ENCODE measurements at places on chromosomes 16 and 17. TPM values are rescaled to one million over a fixed set of nuclear protein-coding genes. Genes with fewer than 3 reads are reported as not detected.

Gene ODAD4
- total RNA-seq: 5.2 TPM

- H3K27ac ChIP-seq: no peak overlapping the region
- H3K4me3 ChIP-seq: no peak overlapping the region
- DNase-seq: no peak
- no peaks in the 10 kb centered on the region for H3K4me1 ChIP-seq
- H3K36me3 ChIP-seq: no peaks in the 10 kb centered on the region
These were observed 68.1 kb upstream of the CPHXL start for GRCh38 chr16:75794426-75794825.

DNA sequence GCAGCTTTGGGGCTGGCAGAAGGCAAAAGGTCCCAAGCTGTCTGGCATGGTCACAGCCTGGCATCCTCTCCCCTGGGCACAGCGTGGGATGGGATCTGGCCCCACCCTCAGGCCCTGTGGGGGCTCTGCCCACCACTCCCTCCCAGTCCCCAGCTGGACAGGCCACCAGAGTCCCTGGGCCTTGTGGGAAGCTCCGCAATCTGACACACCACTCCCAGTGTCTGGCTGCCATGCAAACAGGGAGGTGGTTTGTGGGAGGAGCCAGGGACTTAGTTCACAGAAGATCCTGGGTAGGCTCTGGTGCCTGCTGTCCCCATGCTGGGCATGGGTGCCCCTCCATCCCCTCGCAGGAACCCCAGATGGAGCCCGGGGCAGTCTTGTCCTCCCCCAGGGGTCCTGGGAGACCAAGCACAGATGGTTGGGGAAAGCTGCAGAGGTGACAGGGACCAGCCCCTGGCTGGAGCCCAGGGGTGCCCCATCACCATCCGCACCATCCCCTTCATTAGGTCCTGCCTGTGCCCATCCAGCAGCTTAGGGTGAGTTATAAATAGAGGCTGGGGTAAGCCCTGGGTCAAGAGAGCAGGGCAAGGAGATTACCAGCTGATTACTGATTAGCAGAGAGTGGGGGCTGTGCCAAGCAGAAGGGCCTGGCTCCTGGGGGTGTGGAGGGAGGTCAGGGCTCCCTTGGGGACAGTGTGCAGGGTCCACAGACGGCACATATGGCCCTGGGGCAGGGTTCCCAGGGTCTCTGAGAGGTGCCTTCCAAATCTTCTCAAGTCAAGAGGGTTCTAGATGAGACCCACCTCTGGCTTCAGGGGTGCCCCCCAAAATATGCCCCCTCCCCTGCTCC lies 6.2 kb downstream of the FSCN2 start:
- H3K27ac ChIP-seq: no peak overlapping the region
- H3K27me3 ChIP-seq: peaks cover 43% of the 10 kb centered on the region
- peaks cover 17% of the 10 kb centered on the region for H3K36me3 ChIP-seq
- DNase-seq: no peak
- no peak overlapping the region for H3K4me3 ChIP-seq

DNA sequence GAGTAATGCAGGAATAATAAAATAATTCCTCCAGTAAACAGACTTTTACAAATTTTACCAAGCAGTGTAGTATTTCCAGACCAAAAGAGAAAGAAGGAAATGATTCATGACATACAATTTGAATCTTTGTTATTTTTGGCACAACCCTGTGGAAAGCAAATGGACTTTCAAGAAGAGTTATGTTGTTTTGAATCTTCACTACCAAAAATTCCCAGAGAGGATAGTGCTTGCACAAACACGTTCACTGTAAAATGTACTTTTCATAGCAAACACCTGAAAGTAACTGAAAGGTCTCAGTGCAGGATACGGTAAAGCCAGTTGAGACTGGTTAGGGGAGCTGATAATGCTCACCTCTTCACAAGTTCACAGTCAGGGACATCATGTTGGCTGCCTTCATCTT lies 107.1 kb downstream of the USP22 start:
- no peaks in the 10 kb centered on the region for H3K27me3 ChIP-seq
- no peaks in the 10 kb centered on the region for H3K36me3 ChIP-seq
- no peaks in the 10 kb centered on the region for H3K4me1 ChIP-seq
- no peak overlapping the region for H3K4me3 ChIP-seq
- DNase-seq: no peak

- no peaks in the 10 kb centered on the region for H3K27me3 ChIP-seq
- no peaks in the 10 kb centered on the region for H3K4me1 ChIP-seq
- DNase-seq: no peak
- no peaks in the 10 kb centered on the region for H3K36me3 ChIP-seq
These were observed 51.6 kb downstream of the NUP93 start for GRCh38 chr16:56781528-56781961.

GRCh38 chr17:38357486-38358123 lies 6.0 kb downstream of the SOCS7 start:
- no peaks in the 10 kb centered on the region for H3K27me3 ChIP-seq
- H3K36me3 ChIP-seq: no peaks in the 10 kb centered on the region
- H3K4me1 ChIP-seq: no peaks in the 10 kb centered on the region

- DNase-seq: no peak
- H3K4me1 ChIP-seq: peaks cover 93% of the 10 kb centered on the region
- H3K27ac ChIP-seq: peak overlapping the region; percentile 41
- H3K36me3 ChIP-seq: no peaks in the 10 kb centered on the region
These were observed 6.5 kb downstream of the NFATC3 start for GRCh38 chr16:68091380-68092261.

Gene IGF2BP1
- total RNA-seq: not detected

Gene TMIGD1
- not detected for total RNA-seq

GRCh38 chr17:77503293-77503655 lies 362.5 kb downstream of the SEC14L1 start:
- no peaks in the 10 kb centered on the region for H3K36me3 ChIP-seq
- no peaks in the 10 kb centered on the region for H3K27me3 ChIP-seq
- H3K4me1 ChIP-seq: no peaks in the 10 kb centered on the region
- DNase-seq: no peak

GRCh38 chr17:16934133-16934795 lies 37.7 kb downstream of the TNFRSF13B start:
- H3K4me3 ChIP-seq: no peak overlapping the region
- H3K27me3 ChIP-seq: no peaks in the 10 kb centered on the region
- DNase-seq: no peak
- H3K4me1 ChIP-seq: no peaks in the 10 kb centered on the region

All from tibial nerve (tissue), 4 donors.